ENCODE measurements at places on chromosomes 16 and 17.

GRCh38 chr16:56425439-56425832 is at the start of gene AMFR:
Gene AMFR (minus strand): TSS chr16:56425545. CDS start chr16:56425327, 218 bp downstream.
- DNase-seq = no peak

- DNase-seq = no peak
Observed at GRCh38 chr17:4453812-4454591, 20.3 kb downstream of the SPNS3 start.

GRCh38 chr16:11609474-11610120 is 22.9 kb upstream of the LITAF start:
- DNase-seq = no peak

DNA sequence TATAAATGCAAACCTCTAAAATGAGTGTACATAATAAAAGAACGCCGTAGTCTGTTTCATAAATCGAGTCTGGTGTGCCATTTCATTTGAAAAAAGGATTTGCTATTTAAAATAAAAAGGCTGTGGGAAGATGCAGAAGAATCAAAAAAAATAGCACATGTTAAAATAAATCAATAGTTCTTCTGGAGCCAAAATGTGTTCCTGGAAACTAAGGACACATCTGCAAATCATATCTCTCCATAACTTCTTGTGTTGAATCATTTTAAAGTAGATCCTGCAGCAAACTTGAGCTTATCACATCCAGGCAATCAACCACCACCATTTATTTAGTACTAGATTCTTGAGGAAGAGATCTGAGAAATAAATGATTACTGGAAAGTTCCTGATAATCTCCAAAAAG is 29.0 kb downstream of the XPO6 start:
- DNase-seq = no peak
